ENCODE measurements at places on chromosomes 6 and 20.

- DNase-seq, result no peak
These were observed 515.7 kb upstream of the BTBD3 start for GRCh38 chr20:11401988-11402387.

GRCh38 chr6:116662202-116662601 lies 6.4 kb downstream of the ZUP1 start:
- no peak for DNase-seq

DNA sequence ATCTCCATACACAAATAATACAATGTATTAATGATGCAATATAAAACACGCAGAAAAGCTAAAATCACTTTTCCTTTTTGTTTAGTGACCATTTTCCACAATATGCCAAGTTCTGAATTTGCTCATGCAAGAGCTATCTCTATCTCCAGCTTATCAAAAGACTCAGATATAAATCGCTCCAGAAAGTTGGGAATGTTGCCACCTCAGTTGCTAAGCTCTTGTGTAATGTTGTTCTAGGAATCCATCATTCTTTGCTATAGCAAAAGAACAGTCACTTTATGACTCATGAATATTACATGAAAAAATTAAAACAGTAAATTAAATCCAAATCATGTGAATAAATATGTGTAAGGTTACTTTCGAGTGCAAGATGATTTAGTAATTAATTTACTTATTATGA lies 8.7 kb downstream of the PLAGL1 start:
- DNase-seq, result peak; percentile 50

DNA sequence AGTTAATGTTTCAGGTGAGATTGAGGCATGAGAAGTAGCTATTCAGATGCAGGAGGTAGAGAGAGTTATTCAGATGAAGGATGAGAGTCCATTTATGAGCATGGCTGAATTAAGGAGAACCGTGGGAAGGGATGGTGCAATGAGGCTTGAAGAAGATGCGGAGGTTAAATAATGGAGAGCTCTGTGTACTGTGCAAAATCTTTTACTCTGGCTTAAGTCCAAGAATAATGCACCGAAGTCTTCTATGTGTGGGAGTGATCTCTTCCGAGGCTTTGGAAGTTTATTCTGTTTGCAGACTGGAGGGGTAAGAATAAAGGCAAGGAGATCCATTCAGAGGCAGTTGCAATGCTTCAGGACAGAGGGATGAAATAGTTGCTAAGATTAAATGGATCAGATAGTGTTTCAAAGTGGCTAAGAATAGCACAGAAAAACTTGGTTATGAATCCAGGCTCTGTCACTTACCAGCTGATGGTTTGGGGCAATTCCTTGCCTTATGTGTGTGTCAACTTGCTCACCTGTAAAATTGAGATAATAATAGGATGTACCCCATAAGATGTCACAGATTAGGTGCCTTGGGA lies 467.1 kb downstream of the HDGFL1 start:
- DNase-seq, result no peak

DNA sequence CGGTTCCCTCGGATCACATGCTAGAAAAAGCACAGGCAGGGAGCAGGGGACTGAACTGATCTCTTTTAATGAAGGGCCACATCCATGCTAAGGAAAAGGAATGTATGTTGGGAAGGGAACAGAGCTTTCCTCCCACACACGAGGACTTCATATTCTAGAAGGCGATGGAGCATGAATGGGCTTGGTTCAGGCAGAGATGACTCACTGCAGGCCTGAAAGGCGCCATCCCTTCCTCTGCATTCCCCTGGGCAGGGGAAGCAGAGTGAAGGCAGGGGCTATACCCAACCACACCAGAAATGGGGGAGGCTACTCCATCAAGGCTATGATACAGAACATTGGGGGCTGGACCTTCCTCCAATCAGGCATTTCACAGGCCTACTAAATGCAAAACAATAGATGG lies 30.6 kb downstream of the ELMO2 start:
- peak; percentile 17 for DNase-seq
